ENCODE measurements at places on chromosomes 5 and 9.

GRCh38 chr9:18925880-18926279 lies 107.1 kb downstream of the SAXO1 start:
- ATAC-seq = no peak

DNA sequence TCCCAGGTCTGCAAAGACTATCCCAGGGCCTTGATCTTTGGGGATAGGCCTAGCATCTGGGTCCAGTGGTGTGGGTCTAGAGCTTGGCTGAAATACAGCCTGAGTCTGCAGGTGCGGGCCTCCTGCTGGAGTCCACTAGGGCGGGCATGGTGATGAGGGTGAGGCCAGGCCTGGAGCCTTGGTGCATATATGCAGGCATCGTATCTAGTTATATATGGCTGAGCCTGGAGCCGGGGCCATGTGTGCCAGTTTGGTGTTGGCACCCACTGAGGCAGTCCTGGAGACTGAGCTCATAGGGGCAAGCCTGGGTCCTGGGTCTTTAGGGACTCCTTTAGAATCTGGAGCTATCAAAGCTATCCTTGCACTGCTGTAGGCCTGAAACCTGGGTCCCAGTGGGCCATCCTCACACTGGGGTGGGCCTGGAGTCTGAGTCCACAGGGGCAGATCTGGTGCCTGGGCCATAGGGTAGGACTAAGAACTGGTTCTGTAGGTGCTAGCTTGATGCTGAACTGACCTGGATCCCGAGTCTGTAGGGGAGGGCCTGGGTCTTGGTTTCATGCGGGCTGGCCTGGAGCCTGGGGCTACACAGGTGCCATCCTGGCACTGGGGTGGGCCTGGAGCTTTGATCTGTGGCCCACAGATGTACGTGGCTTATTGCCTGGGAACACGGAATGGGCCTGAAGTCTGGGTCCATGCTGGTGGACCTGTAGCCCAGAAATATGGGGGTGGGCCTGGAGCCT lies 346.5 kb upstream of the MEF2C start:
- ATAC-seq = no peak

- no peak for ATAC-seq
These were observed 4.9 kb downstream of the EDIL3 start for GRCh38 chr5:84379749-84380148.

GRCh38 chr9:11349187-11349586 lies 736.4 kb upstream of the PTPRD start:
- ATAC-seq = no peak

DNA sequence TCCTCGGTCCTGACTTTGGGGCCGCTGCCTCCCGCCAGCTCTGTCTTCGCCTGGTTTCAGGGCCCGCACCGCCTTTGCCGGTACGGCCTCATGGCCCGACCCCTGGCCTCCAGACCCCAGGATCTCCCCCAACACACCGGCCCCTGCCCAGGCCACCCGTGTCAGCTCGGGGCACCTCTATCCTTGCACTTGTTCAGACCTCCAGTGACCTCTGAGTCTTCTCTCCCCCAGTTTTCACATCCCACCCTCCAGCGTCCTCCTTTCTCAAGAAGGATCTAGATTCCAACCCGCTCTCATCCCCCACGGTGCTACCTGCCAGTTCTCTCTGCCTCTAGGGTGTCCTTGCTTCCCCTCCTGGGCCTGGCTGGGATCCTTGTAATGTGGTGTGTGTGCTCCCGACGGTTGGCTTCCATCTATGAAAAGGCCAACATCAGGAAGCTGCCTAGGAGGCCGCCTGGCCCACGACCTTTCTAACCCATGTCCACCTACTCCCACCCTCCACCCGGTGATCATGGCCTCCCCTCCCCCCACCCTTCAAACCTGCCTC lies 61.1 kb downstream of the SPATA31C2 start:
- ATAC-seq = no peak

DNA sequence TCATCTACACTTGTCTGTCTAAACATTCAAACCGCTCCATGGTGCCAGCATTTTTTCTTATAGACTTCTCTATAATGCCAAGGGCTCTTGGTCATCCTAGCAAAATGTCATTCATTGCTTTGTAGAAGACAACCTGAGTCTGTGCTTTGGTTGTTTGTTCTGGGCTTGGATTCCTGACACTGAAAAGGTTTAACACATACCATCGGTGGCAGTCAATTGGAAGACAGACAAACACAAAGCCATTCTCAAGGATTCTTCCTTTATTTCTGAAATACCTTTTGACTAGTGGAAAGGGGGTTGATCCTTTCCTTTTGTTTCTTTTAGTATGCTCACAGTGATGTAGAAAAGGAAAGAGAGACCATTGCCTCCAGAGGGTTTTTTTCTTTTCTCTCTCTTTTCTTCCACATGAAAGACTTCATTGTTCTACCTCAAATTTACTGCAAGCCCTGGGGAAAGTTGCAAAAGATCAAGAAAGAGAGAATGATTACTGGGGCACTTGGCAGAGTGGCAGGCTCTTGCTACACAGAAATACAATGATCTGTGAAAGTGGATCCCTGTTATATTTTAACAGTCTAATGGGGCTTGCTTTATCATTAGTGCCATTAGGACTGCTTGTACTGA lies 66.4 kb upstream of the TMC1 start:
- ATAC-seq = no peak

DNA sequence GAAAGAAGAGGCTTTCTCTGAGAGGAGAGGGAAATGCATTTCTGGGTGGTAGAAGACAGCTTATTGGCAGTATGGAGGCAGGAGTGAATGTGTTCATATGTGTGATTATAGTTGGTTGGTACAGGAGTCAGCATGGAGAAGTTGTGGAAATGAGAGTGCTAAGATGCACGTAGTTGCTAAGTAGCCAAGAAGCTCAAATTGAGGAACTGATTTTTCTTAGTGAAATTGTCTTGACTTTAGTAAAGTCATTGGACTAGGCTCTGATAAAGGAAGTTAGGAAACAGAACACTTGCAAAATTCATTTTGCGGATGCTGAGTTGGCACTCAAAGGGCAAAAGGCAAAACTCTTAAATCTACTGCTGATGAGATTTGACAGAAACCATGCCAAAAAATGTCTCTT lies 158.9 kb upstream of the VCAN start:
- ATAC-seq = peak; percentile 33

DNA sequence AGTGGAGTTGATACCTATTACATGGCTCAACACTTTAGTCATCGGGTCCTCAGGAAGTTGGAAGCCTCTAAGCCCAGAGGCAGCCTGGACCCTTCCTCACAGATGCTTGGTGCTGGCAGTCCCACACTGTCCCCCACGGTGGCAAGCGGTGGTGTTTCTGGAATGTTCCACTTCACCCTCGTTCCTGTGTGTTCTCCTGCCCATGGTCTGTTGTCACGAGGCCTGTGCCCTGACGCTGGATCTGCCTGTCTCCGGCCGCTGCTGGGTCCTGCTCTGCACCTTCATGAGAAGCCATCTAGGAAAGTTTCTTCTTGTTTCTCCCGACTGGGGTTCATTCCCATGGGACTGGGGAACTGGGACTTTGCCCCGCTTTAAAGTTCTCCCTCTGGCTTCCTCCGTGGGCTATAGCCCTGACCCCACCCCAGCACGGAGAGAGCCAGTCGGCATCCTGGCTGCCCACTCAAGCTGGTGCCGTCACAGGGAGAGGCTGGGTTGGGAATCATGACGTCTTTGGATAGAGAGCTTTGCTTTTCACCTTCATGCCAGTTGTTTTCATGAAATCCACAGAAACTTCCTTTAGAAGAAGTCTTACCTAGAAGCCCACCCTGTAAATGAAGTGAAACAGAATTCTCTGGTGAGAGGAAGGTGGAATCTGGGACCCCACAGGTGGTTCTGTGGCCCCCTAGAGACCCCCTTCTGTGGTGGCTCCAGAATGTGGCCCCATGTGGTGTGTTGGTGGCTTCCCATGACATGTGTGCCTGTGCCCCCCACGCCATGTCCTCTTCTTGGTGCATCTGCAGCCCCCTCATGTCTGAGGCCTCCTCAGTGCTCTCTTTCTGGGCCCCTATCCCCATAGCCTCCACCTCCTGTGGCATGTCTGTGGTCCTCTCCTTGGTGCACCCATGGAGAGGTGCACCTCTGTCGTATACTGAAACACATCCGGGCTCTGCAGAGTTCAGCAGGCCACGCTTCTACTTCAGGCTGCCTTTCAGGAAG lies 43.8 kb downstream of the TRIP13 start:
- no peak for ATAC-seq

DNA sequence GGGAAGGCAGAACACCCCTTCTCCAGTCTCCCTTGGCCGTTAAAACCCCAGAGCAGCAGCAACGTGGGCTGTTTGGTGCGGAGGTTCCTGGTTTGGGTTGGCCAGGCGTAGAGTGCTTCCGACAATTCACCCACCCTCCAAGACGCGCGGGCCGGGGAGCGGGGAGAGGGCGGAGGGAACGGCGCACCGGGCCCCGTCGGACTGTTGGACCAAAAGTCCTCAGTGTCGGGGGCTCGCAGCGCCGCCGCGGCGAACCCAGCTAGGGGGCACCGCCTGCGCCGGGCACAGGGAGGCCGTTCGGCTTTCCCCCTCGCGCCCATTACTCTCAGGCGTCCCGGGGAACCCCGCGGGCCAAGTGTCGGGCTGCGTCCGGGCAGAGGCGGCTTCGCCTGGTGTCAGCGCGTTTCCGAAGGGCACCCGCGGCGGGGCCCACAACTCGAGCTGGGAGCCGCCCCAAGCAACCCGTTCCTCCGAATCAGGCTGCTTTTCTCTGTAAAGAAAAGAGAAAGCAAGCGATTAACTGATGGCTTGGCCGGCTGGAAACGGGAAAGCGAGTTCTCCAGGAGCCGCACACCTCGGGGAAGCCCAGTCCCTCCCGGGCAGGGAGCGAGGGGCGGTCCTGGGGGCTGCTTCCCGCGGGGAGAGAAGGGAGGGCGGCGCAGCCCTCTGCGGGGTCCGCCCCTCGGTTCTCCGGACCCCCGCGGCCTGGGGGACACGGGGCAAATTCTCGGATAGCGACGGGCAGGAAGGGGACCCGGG lies 145.5 kb downstream of the ERCC6L2 start:
- ATAC-seq = peak; percentile 69

- ATAC-seq = peak; percentile 81
These were observed 115.0 kb downstream of the KIAA1958 start for GRCh38 chr9:112601636-112602035.

Measured in SK-N-SH treated with all-trans-retinoic acid at 6 μM for 48 hours (cell line).